Stimulated activated CD4-positive, alpha-beta T cell treated with anti-CD3 and anti-CD28 coated beads, Interleukin-12 subunit alpha, Interleukin-12 subunit beta, amount 100 ng/mL, for 24 hours (primary cell): ENCODE measurements at places on chromosomes 6 and 20.

DNA sequence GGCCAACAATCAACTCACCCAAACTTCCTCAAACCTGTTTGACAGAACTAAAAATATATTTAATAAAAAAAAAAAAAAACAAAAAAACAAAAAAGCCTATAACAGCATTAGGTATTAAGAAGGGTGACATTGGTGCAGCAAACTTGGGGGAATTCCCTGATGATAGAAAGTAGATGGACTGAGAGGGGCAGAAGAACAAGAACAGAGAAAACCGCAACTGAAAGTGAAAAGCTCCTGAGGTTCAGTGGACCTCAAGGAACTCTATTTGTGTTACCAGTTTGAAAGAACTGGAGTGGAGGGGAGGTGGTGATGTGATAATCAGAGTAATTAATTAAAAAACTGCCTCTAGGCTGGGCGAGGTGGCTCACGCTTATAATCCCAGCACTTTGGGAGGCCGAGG, 53.8 kb downstream of the MACROD2 start:
- no peak for DNase-seq

GRCh38 chr20:63537525-63538203, 488 bp upstream of the PTK6 start:
- DNase-seq = peak; percentile 94

- DNase-seq = no peak
Measured at GRCh38 chr6:5139828-5140771, 55.0 kb downstream of the PPP1R3G start.

GRCh38 chr6:107509506-107509905, 19.6 kb downstream of the SOBP start:
- no peak for DNase-seq

- no peak for DNase-seq
Measured at GRCh38 chr20:9600562-9600961, 86.2 kb downstream of the LAMP5 start.

DNA sequence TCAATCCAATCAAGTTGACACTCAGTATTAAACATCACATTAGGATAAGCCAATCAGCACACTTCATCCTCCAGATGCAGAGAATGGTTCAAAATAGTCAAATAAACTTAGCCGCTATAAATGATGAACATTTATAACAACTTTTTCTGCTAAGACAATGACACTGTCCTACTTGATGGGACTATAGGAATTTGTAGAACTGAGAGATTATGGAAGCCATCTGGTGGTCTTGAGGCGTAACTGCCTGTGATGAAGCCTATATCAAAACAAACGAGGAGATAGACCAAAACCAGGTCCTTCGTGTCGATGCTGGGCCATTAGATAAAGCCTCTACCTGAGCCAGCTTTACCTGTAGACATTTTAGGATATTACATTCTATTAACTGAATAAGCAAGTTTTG, 631.1 kb downstream of the COL12A1 start:
- DNase-seq = no peak

DNA sequence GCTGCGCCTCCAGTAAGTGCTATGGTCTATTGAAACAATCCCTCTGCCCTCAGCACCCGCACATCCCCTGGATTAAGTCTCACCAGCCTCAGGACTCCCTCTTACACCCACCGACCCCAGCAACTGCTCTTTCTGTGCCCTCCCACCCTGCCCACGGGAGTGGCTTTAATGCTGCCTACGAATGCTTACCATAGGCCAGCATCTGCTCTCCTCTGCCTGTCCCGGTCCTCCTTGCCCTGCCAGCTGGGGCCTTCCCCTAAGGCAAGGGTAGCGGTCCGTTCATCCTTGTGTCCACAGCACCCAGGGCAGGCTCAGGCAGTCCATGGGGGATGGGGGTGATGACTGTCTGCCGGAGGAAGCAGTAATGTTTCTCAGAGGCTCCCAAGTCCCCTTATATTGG, 4.1 kb downstream of the EBF4 start:
- no peak for DNase-seq

- no peak for DNase-seq
Measured at GRCh38 chr6:93721386-93722048, 302.2 kb upstream of the EPHA7 start.

DNA sequence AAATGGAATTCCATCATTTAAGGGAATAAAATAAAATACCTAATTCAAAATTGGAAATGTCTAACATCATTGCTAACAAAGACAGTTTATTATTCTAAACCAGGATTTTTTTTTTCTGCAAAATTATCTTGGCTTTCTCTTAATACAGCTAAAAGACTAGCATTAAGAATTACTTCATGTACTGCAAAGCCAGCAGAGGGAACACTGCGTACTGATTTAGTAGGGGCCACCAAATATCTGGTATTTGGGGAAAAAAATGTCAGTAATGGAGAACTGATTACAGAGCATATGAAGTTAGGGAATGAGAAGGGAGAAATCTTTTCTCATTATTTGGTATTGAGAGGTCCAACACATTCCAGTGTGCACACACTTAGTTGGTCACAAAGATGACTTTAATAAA, 3.2 kb upstream of the SOX4 start:
- no peak for DNase-seq
